Activated naive CD8-positive, alpha-beta T cell treated with anti-CD3 and anti-CD28 coated beads, Interleukin-2, amount 10 ng/mL, durations not matched to agents 7 days and 5 days (primary cell): ENCODE measurements at places on chromosomes 5 and 9. TPM values are rescaled to one million over a fixed set of nuclear protein-coding genes. Genes with fewer than 3 reads are reported as not detected.

- no peak for DNase-seq
These were observed 833 bp downstream of the C5orf24 start for GRCh38 chr5:134846641-134846960.

GRCh38 chr9:100669968-100670367 lies 92.1 kb downstream of the CAVIN4 start:
- DNase-seq = no peak

FOXD4 gene
- total RNA-seq = 0.17 TPM

- no peak for DNase-seq
These were observed 790.1 kb downstream of the EFNA5 start for GRCh38 chr5:106880656-106881055.

FAM114A2 gene
- total RNA-seq = 28.6 TPM

BBLN gene
- 90.9 TPM for total RNA-seq

GRCh38 chr5:122163121-122164069 lies 34.0 kb downstream of the ZNF474 start:
- no peak for DNase-seq

DNA sequence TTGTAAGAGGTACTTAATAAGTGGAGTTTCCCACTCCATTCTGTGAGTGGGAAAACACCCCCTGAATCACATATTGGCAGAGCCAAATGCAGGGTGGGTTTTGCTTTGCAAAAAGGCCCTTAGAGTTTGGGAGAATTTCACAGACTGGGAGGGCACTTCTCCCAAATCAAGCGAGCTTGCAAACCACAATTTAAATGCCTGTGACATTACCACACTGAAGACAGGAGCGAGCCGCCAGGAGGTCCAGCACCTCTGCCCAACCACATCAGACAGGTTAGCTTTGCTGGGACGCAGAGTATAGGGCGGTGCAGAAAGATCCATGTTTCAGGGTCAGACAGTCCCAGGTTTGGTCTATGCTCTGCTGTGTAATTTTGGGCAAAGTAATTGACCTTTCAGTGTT lies 2.3 kb downstream of the ALAD start:
- no peak for DNase-seq

DNA sequence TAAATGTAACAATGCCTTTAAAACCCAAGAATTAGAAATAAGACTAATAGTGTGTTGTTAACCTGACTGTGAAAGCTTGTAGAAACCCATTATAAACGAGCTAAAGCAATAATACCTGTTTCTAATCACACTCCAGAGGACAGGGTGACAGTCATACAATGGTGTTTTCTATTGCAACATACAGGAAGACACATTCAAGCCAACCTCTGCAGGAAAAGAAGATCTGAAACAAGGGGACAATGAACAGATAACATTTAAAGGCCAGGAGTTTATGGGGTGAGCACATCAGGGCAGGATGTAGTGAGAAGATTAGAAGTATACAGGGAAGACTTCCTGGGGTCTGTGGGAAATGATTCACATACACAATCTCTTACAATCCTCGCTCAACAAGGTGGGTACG lies 13.8 kb downstream of the BARHL1 start:
- no peak for DNase-seq

WASHC1 gene
- 27.4 TPM for total RNA-seq

TAF9 gene
- total RNA-seq = 47.3 TPM

GRCh38 chr5:7347377-7347776 lies 48.6 kb upstream of the ADCY2 start:
- no peak for DNase-seq

FABP6 gene
- not detected for total RNA-seq

GRCh38 chr9:75889977-75890471 lies 449 bp upstream of the PCSK5 start:
- DNase-seq = peak; percentile 34

DNA sequence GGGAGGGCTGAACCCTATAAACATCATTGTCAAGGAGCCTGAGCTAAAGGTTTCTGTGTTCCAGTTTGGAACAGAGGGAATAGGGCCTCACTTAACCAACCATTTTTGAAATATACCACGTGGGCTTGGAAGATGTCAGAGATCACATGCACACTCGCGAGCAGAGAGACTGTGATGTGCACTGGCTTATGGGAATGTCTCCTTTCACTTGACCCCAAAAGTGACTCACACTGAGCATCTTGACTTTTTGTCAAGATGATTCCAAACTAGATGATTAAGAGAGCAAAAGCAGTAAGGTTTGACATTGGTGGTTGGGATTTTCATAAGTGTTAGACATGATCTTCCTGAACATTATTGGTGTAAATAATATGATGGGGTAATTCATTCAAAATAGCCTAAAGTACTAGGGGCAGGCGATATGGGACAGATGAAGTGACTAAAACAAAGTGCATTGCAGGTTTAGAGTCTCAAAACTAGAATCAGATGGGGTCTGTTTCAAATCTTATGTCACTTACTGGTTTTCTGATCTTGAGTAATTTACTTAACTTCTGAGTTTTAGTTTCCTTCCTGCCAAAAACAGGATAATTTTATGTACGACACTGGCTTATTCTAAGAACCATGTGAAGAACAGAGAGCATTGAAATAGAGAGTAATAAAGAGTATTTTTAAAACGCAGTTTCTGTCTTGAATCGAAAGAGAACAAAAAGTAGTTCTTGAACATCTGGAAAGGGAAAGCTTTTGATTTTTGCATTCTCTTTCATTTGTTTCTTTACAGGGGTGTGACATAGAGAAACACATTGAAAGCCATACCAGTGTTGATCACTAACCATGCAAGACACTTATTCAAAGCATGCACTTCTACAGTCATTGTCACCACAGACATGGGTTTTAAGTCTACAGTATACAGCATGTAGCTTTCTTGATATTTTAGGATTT lies 383.0 kb downstream of the DIRAS2 start:
- no peak for DNase-seq

ARHGEF39 gene
- 13.4 TPM for total RNA-seq

DNA sequence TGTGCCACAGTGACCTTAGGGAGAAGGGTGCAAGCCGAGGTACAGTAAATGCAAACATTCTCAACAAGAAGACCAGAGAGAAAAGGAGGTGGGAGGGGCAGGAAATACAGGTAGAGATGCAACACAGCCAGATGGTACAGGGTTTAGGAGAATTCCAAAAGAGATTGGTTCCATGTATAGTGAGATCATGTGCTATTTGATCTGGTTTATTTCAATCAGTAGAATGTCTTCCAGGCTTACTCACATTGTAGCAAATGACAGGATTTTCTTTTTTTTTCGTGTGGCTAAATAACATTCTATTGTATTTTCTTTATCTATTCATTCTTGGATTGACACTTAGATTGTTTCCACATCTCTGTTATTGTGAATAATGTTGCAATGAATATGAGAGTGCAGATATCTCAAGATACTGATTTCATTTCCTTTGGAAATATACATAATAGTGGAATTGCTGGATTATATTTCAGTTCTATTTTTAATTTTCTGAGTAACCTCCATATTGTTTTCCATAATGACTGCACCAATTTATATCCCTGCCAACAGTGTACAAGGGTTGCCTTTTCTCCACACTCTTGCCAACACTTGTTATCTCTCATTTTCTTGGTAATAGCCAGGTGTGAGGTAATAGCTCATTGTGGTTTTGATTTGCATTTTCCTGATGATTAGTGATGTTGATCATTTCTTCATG lies 107.8 kb upstream of the GAS1 start:
- no peak for DNase-seq

DNA sequence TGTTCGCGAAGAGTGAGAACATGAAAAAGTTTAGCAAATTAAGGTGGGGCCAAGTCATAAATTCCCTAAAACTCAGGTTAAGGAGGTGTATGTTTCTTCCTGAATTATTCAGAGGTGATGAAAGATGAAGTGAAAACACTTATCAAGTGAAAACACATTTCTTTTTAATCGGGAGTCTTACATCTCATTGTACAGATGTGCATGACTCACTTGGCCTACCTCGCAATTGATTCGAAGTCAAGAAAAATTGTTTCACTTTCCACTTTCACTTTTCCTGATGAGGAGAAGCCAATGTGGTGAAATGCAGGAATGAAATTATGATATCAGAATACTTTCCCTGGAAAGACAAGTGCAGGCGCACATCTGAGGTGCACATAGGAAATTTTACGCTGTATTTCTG lies 78.7 kb downstream of the SLC25A46 start:
- DNase-seq = no peak

ARRDC3 gene
- total RNA-seq = 87.3 TPM

DNA sequence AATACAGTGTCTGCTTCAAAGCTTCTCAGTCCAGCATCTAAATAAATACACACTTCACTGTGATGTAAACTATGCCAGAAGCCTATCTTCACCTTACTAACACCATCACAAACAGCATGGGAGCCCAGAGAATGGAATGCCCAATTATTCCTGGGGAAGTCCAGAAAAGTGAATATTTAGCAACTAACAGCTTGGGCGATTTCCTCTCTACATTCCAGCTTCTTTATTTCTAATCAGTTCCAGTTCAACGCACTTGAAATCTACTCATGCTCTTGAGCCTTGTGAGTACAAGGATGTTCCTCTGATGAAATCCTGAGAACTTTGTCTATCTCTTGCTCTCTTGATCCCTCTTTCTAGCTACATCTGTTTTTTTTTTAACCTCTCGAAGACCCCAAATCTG lies 100.4 kb upstream of the C9orf72 start:
- DNase-seq = no peak

DNA sequence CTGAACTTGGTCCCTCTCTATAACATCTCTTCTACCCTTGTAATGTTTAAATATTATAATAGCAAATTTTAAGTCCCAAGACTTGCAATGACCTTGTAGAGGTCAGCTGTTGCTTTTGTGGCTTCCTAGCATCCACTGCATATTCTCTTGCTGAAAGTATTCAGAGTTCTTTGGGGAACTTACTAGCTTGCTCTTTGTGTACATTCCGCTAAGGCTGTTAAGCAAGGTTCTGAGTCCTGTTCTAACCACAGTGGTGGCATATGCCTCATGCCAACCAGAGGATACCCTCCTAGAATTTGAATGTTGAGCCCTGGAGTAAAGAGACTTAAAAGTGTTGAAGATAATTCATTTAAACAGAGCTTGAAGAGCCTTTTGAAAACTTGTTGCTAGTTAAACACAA lies 570.9 kb downstream of the TLE1 start:
- DNase-seq = no peak

ANKRD20A1 gene
- not detected for total RNA-seq

DIRAS2 gene
- not detected for total RNA-seq

DNA sequence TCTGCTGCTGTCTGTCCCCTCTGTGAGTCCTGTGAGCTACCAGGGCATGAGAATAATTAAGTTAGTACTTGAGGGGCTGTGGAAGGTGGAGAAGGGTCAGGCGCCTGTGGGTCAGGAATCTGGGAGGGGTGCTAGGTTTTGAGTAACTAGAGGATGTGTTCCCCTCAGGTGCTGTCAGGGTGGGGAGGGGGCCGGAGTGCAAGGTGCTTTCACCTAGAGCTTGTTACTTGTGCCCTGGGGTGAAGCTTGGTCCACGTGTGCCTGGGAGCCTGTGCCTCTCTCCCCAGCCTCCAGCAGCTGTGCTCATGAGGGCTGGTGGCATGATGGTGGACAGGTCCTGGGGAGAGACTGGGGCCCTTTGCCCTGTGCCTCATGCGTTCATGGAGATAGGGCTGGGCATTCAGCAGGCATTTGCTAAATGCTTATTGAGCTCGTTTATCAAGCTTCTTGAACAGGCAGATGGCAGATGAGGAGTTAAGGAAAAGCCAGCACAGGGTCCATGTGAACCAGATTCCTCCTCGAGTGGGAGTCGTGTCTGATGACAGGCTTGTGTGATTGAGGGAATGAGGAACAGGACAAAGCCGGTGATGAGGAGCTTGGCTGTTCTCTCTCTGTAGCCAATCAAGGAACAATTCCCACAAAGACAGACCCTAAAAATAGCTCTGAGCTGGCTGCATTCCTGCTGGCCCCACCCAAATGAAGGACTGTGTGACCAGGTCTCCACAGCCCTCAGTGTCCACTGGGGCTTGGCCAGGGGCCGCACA lies 40.9 kb downstream of the CACNA1B start:
- DNase-seq = no peak

DNA sequence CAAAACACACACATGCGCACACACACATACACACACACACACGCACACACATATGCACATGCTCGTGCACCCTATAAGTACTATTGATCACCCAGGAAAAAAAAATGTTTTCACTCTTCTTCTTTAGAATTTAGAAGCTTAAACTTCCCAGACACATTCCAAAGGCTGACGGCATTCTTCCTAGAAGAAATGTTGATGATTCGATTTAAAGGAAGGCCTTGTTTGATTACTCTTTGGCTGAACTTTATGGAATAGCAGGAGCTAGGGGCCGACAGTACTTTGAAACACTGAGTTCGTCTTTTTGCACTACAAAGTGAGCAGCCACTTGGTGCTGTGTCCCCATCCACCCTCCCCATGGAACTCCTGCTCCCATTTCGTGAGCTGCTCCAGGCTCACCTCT lies 113.2 kb downstream of the EGFLAM start:
- DNase-seq = no peak

ENHO gene
- not detected for total RNA-seq

GRCh38 chr5:169595172-169595820 lies 11.7 kb downstream of the SPDL1 start:
- no peak for DNase-seq

ASPN gene
- not detected for total RNA-seq

PCDHGA2 gene
- total RNA-seq = 0.08 TPM

LRRC19 gene
- not detected for total RNA-seq

MZB1 gene
- 22.6 TPM for total RNA-seq

DNA sequence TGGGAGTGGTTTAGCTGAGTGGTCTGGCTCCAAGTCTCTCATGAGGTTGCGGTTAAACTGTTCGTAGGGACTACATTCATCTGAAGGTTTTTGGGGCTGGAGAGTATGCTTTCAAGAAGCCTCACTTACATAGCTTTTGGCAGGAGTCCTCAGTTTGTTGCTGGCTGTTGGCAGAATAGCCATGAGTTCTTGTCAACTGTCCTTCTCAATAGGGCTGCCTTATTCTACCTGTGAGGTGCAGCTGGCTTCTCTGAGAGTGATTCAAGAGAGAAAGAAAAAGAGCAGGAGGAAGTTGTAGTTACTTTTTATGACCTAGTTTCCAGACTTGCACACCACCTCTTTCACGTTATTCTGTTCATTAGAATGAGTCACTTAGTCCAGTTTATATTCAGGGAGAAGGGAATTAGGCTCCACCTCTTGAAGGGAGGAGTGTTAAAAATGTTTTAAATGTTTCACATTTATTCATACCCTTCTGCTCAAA lies 33.2 kb downstream of the YTHDC2 start:
- DNase-seq = no peak

- DNase-seq = no peak
These were observed 69.9 kb downstream of the SLC36A1 start for GRCh38 chr5:151517122-151517920.

DNA sequence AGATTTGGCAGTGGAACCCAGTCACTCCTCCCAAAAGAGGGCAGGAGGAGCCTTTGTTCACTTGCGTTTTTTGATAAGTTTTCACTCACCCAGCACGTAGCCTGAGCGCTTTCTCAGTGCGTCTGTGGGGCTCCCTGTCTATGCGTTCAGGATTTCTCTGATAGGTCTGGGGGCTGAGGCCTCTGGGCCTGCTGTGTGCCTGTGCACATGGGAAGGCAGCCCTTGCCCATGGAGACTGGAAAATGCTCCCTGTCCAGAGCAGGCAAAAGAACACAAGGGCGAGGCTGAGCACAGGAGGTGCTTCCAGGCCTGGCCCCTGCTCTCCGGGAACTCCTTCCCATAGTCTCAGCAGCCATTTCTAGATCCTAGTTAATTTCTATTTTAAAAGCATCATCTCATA lies 249.9 kb downstream of the FSTL4 start:
- no peak for DNase-seq

IFNB1 gene
- total RNA-seq = 0.37 TPM
